Activated CD4-positive, CD25-positive, alpha-beta regulatory T cell (primary cell): ENCODE measurements at places on chromosomes 1 and 21.

DNA sequence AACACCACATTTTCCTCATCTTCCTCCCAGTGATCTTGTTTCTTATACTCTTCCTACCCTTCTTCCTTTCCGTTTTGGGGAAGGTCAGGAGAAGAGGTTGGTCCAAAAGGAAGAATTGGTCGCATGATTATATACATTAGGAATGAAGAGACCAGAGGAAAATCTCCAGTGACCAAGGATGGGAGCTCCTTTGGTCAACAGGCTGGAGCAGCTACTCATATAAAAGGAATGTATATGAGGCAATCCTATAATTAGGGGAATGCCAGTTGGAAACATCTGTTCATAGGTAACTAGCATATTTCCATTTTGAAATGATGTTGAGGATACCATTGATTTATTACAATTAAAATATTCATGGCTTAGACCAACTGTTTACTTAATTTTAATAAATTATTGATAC is 114.5 kb downstream of the LRRC40 start:
- no peak for DNase-seq

DNA sequence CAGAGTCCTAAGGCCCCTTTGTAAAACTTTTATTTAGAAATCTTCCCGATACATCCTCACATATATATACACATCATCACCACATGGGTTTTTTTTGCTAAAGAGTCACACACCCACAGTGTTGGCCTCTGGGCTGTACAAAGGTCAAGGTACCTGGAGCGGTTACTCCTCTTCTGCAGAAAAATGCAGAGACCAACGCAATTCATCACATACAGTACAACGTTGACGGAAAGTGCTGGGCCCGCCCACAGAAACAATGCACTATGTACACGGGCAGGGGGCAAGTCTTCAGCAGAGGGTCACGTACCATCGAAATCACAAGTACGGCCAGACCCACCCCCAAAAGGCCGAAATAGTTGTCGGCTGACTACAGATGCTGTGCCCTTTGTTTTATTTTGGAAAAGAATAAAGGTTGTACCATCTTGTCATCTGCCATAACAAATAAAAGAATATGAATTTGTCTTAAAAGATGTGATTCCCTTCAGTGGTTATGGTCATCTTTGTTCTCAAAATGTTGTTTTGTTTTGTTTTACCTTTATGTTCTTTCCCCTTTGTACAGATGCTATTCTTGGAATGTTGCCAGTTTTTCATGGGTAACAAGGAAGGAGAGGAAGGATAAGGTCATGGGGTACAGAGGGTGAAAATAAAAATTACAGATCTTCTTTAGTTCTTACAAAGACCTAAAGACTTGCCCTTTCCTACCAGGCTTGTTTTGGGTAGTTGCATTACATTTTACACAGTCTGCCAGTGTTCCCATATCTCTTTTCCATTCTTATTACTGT is 15.6 kb downstream of the TAL1 start:
- no peak for DNase-seq

DNA sequence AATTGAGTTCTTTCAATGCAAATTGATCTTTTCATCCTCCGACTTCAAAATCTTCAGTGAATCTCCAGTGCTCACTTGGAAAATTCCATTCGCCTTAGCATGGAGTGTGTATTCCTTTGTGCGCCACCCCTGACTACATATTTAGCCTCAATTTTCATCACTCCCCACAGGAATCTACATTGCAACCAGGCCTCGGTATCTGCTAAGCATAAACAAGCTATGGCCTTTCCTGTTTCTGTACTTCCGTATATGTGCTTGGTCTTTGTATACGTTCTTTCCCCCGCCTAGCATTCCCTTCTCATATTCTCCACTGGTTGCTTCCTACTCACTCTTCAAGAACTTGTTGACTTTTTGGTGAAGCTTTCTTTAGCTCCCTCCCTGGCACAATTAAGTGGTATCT is 470.8 kb downstream of the LMO4 start:
- no peak for DNase-seq

GRCh38 chr1:105027838-105028471 is 1278.3 kb downstream of the AMY1C start:
- no peak for DNase-seq

- no peak for DNase-seq
Measured at GRCh38 chr1:60108196-60108595, 34.6 kb upstream of the C1orf87 start.
